ENCODE measurements at places on chromosomes 16 and 17.
A peak's percentile ranks its signal among the peaks of the same experiment; 100 is the strongest.

- no peak for DNase-seq
Observed at GRCh38 chr17:8125947-8126490, 2.1 kb upstream of the HES7 start.

GRCh38 chr17:74949455-74950115, 13.9 kb downstream of the OTOP3 start:
- DNase-seq = no peak

DNA sequence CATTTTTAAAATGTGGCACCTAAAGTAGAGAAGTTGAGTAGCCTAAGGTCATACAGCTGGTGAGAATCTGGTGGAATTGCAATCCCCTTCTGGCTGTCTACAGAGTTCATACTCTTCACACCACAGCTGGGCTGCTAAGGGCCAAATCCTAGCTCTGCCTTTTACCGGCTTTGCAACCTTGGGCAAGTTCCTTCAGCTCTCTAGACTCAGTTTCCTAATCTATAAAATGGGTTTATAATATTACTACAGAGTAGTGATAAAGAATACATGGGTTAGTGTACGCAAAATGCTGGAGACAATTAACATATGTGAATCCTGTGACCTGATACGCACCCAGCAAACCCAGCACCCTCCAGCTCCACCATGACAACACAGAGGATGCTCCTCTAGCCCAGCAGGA, 298.2 kb upstream of the MAF start:
- DNase-seq = no peak

DNA sequence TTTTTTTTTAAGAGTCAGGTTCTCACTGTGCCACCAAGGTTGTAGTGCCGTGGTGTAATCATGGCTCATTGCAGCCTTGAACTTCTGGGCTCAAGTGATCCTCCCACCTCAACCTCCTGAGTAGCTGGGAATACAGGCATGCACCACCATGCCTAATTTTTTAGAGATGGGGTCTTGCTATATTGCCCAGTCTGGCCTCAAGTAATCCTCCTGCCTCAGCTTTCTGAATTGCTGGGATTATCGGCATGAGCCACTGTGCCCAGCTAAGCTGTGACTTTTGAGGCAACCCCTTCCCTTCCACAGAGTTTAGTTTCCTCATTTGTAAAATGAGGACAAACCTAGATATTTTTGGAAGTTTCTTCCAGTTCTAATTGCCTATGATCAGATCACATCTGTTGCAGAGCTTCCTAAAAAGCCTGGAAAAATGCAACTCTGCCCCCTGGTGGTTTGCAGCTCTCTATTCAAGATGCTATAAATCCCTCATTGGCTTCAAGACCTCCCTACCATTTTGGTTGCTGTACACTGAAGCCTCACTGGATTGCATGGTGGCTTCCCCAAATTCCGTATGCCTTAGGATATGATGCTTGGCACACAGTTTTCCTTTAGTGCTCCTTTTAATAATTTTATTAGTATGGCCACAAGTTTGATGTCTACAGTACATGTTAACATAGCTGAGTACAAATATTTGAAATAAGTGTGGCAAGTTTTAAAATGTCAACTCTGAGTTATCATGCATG, 19.3 kb downstream of the GDE1 start:
- DNase-seq = peak; percentile 68

DNA sequence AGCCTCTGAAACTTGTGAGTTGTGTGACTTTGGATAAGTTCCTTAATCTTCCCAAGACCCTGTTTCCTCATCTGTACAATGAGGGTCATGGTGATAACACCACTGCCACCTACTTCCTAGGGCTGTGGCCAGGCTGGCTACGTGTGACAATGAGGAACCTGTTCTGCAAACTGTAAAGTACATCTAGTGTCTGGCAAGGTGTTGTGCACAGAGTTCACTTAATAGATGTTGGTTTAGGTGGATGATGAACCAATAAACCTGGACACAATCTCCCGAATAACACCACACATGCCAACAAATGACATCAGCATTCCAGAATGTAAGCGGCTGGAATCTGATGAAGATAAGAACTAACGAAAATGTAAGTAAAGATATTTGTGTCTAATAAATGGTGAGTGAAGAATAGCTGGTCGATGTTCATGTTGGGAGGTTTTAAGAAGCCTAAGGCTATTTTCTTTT, 82.3 kb downstream of the MARCHF10 start:
- DNase-seq = no peak

DNA sequence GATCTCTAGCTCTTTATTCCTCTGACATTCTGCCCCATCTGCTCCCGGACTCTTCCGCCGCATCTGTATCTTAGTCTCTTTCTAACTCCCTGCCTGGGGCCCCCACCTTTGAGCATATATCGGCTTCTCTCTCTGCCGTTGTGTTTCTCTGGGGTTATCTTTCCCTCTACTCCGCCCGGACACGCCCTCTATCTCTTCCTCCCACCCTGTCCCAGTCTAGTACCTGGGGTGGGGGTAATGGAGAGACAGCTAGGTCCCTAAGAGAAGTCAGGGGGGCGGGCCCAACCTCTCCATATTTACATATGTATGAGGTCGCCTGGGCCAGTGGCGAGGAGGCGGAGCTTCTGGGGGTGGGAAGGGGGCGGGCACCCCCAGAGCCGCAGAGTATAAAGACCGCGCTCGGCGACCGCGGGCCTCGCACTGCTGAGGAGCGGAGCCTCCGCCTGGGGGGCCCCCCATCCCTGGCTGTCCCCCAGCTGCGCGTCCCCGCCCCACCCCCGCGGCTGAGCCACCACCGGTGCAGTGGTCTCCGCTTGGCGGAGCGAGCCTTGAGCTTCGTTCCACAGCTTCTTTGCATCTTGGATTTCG, at the start of gene ATP1B2:
Gene ATP1B2 (plus strand): TSS at position 418 of the 588 bp plus-strand sequence. CDS start 593 bp downstream, outside the sequence.
- DNase-seq = no peak

DNA sequence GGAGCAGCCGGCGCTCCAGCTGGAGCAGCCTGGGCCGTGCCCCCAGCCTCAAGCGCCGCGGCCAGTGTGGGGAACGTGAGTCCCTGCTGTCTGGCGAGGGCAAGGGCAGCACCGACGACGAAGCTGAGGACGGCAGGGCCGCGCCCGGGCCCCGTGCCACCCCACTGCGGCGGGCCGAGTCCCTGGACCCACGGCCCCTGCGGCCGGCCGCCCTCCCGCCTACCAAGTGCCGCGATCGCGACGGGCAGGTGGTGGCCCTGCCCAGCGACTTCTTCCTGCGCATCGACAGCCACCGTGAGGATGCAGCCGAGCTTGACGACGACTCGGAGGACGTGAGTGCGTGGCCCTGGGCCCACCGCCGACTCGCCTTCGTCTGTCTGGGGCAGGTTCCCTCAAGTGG, 16.0 kb downstream of the TPSG1 start:
- no peak for DNase-seq

- DNase-seq = peak; percentile 3
Observed at GRCh38 chr16:62036101-62036801, at the start of gene CDH8. CDH8 (minus strand) TSS chr16:62036438; CDS start chr16:62021403, 15,035 bp downstream.

GRCh38 chr17:81030741-81031565, 4.0 kb upstream of the BAIAP2 start:
- no peak for DNase-seq

- no peak for DNase-seq
Observed at GRCh38 chr16:53781023-53781605, 77.2 kb downstream of the FTO start.

- no peak for DNase-seq
Observed at GRCh38 chr17:77286641-77287431, 146.1 kb downstream of the SEC14L1 start.

GRCh38 chr17:80762076-80762475, 217.4 kb downstream of the RPTOR start:
- no peak for DNase-seq

- no peak for DNase-seq
Observed at GRCh38 chr17:78925662-78926555, 722 bp upstream of the TIMP2 start.

DNA sequence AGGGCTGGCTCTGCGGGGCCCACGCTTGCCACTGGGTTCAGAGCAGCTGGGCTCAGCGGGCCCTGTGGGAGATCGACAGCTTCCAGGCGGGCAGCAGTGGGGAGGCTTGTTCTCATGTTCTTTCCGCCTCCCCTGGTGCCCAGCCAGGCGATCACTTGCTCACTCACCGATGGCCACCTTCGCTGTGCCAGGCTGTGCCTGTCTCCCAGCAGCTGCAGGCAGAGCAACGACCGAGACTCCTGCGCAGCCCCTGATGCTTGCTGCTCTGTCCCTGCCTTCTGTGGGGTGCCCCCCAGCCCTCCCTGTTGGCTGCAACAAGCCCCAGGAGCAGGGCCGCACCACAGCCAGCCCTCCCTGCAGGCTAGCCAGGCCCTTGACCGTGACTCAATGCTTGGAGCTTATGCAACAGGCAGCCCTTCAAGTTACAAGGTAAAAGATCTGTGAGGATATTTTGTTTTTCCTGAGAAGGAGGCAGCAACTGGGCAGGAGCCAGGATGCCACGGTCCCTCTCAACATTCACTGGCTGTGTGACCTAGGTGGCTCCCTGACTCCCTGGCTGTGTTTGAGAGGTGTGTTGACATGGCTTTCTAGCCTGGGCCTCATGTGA, 9.6 kb upstream of the SPNS2 start:
- no peak for DNase-seq

DNA sequence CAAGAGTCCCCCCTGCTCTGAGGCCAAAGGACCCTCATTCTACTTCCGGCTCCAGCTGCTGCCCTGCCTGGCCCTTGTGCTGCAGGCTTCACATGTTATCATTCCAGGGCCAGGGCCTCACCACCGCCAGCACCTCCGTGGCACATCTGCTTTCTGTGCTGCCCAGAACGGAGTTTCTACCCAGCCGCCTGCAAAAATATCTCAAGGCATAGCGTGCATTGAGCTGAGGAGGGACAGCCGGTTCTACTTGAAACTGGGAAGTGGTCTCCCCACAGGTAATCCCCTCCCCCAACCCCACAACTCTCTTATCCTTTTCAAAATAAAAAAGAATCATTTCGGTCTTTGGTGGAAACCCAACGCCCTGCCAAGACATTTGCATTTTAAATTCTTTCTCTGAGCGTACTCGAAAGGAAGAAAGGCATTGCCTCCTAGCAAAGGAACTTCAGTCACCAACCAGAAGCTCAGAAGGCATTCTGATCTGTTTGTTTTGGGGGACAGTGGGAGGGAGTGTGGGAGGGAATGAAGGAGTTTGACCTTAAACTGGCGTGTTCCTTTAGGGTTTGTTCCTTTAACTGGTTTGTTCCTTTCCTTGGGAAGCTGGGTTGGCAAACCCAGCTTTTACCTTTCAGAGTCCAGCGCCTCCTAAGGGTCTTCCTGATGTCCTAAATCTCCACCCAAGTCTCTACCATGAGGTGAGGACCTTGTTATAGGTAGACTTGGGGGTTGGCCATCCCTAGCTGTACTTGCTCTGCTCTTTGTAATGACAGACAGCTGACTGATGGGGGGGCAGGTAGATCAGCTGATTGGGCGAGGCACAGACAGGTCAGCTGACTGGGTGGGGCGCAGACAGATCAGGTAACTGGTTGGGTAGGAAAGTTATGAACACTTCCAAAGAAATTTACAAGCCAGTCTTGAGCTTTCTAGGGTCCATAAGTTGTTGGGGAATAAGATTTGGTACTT, 33.4 kb upstream of the PIK3R6 start:
- DNase-seq = no peak

- no peak for DNase-seq
Observed at GRCh38 chr17:53472586-53472985, 350.1 kb upstream of the KIF2B start.

GRCh38 chr17:51463353-51463752, 203.0 kb downstream of the UTP18 start:
- no peak for DNase-seq

- no peak for DNase-seq
Observed at GRCh38 chr17:77330602-77331081, 189.9 kb downstream of the SEC14L1 start.

DNA sequence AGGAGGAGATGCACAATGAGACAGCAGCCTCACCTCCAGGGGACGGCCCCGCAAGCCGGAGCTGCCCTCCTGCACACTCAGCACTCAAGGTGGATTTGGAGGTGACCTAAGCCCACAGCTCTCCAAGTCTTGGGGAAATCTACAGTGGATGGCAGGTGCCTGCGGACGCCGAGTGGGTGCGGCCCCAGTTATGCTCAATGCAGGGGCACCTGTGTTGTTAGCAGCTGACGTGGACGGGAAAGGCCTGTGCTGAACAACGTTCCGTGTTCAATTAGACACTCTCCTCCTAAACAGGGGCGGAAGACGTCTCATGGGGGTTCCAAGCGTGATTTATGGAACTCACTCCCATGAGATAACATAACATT, 22.0 kb upstream of the METRNL start:
- no peak for DNase-seq

- DNase-seq = no peak
Observed at GRCh38 chr17:2798678-2799077, 2.4 kb downstream of the RAP1GAP2 start.

Measured in NCI-H1930 (cell line).